ENCODE measurements at places on chromosomes 16 and 17.

DNA sequence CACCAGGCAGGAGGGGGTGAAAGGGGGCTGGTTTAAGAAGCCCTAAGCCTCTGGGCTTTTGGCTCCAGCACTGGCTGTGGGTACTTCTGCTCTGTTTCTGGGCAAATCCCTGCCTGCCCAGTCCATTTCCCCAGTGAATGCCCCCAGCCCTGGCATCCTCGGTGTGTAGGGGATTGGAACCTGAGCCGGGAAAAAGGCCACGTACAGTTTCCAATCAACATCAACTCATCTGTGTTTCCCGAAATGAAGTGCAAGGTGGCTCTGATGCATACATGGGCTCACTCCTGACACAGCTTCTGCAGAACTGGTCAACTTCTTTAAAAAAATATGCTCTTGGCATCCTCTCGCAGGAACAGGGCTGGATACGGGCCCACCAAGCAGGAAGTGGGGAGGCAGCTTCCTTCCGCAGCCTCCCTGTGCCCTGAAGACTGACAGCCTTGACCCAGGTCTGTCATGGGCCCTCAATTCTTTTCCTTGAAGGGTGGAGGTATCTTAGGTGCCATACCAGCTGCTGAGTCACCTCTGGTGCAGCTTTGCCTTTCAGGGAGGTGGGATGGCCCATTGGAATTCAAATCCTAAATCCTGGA is 73.3 kb downstream of the N4BP1 start:
- DNase-seq = no peak

DNA sequence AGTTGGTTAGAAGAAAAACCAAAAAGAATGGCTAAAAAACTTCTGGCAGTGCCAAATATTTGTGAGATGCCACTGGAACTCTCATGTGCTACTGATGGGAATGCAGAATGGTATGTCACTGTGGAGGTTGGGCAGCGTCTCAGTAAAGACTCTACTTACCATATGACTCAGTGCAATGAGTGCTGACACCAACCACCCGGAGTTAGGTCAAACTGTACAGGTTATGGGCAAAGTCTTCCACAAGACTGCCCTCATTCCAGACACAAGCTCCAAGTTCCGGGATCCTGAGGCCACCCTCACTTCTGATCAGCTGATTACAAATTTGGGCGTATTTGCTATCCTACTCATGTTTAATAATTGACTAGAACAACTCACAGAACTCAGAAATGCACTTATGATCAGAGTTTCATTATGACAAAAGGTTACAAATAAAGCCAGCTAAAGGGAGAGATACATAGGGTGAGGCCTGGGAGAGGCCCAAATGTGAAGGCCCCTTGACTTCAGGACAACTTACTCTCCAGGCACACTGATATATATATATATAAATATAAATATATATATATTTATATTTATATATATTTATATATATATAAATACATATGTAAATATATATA is 114.9 kb downstream of the TRIM37 start:
- DNase-seq = no peak

GRCh38 chr16:88538366-88539060 is 31.7 kb upstream of the ZC3H18 start:
- DNase-seq = no peak

- no peak for DNase-seq
Measured at GRCh38 chr17:60229188-60229802, 79.5 kb downstream of the CA4 start.

DNA sequence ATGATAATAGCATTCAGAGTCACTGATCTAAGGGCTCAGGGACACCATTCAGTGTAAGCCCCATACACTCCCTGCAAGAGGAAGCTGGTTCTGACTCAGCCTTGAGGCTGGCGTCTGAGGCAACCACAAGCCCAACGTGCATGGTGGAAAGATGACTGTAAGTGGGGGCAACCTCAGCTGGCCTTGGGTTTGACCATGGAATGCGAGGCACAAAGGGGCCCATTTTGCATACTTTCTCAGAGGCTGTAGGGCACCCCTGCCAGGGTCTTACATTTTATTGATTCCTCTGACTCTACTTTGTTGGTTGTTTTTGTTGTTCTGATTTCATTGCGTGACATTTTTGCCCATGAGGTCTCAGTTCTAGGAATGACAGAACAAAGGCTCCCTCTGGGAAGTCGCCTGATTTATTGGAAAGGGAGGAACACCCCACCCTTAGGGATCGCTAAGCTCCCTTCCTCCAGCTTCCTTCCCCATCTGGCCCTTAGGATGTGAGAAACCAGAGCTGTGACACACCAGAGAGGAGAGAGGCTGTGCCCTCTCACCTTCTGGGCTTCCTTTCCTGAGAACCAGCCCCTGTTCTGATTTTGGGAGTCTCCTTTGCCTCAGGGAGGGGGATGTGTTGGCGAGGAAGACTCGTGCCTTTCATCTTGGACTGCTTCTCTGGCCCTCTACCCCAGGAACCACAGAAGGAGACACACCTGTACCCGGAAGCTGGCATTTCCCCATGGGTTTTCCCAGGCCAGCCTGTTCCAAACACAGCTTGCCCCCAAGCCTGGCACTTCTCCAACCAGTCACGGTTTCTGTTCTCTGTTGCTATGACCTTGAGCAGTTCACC is 5.6 kb upstream of the CIITA start:
- DNase-seq = peak; percentile 41

DNA sequence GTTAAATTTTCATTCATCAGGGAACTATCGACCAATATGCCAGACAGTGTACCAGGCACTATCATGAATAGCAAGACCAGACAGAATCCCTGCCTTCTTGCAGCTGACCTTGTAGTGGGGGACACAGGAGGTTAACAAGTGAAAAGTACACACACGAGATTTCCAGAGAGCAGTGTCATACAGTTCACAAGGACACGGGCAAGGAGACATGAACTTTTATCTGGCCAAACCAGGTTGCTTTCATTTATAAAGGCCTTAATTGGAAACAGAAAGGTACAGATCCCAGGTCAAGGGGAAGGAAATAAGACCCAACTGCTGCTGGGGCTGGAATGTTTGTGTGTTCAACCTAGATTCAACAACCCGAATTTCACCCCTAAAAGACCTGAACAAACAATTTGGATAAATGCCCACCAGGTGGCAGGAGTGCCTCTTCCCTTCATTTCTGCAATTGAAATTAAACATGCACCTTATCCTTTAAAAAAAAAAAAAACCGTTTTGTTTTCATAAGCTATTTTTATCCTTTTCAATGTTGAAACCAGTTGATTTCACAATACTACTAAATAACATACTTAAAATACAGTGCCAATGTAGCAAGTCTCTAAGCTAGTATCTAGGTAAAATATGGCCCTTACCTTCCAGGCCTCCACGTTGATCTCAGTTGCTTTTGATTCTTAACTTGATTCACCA is 65.9 kb downstream of the EMP2 start:
- DNase-seq = peak; percentile 26

- peak; percentile 53 for DNase-seq
Measured at GRCh38 chr17:35433075-35433894, 985 bp upstream of the SLFN12 start.

- no peak for DNase-seq
Measured at GRCh38 chr17:35543856-35544255, 6.4 kb upstream of the SLFN12L start.

DNA sequence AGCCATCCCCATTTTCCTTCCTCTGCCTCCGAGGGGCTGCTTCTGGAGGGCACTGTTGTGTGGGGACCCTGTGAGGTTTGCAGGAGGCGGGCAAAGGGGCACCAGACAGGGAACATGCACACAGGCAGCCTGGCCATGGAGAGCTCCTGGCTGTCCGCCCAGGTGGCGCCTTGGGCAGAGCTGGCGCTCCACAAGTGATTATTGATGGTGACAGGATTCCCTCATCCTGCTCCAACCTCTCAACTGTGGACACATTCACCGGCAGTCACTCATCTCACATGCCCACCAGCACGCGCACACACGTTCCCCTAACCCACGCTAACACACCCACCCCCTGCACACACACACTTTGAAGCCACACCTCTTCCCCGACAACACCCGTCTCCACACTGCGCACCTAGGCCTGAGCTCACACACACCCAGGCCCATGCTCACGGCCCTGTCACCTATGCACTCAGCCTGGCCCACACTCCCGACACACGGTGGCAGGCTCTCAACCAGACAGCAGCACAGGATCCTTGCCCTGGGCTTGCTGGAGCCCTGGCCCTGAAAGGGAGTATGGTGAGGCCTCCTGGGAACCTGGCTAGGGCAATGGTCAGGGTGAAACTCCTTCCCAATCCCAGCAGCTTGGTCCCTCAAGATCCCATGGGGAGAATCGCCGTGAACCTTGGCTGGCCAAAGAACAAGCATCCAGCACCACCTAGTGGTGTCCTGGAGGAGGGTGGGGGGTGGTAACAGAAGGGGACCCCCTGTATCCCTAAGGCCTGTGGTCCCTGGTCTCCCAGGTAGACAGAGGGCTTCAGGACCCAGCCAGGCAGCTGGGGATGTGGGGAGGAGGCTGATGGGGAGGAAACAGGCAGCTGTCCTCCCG is 3.6 kb downstream of the PNMT start:
- DNase-seq = no peak

GRCh38 chr17:31374094-31374447 is 17.4 kb upstream of the RAB11FIP4 start:
- no peak for DNase-seq

GRCh38 chr16:4862639-4863038 is 15.4 kb downstream of the UBN1 start:
- no peak for DNase-seq

- DNase-seq = no peak
Measured at GRCh38 chr16:11112723-11113348, 143.2 kb downstream of the SOCS1 start.
